ENCODE measurements at places on chromosomes 12 and 14.

GRCh38 chr14:96129128-96129736 is 75.4 kb upstream of the BDKRB2 start:
- DNase-seq, result no peak

DNA sequence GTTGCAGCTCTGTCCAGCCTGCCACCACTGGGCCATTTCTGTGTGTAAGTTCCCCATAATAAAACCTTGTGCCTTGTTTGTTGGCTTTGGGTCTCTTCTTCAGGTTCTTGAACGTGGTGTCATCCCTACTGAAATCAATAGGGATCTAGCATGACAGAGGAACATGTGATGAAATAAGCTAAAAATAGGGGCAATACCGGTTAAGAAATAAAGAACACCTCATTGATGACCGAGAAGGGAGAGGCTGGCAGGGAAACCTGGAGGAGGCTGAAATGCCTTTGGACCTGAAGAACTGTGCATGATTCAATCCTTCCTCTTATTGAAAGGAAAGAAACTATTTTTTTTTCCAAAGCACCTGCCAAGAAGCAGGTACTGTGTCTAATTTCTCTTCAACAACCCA is 172.3 kb downstream of the PPM1H start:
- DNase-seq, result no peak

DNA sequence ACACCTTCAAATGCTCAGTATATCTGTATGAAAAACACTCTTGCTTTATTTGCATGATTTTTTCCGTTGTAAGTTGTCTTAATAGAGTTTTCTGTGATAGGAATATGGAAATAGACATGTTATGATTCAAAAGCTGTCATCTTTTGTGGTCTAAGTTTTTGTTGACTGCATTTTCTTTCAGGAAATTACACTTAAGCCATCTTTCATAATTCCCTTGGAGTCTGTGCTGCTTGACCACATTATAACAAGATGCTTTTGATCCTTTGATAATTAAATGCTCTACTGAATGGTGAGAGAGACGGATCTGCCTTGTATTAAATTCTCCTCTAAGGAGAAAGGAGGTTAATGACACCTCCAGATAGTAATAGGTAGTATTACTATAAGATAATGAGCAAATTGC is 272.8 kb upstream of the DAAM1 start:
- no peak for DNase-seq

DNA sequence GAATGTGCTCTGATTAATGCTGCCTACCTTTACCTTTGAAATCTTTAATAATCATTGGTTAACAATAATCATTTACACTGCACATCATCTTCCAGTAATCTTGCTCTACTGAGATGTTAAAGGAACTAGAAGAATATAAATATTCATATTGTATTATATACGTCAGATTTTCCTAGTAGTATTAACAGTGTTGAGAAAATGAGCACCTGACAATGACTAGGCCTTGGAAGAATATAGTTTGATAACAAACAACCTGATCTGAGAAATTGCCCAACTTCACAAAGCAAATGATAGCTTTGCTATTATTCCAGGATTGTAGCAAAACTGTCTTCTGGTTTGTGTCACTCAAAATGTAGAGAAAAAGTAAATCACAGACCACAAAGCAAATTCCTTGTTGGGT is 467.1 kb downstream of the NOVA1 start:
- DNase-seq, result no peak

DNA sequence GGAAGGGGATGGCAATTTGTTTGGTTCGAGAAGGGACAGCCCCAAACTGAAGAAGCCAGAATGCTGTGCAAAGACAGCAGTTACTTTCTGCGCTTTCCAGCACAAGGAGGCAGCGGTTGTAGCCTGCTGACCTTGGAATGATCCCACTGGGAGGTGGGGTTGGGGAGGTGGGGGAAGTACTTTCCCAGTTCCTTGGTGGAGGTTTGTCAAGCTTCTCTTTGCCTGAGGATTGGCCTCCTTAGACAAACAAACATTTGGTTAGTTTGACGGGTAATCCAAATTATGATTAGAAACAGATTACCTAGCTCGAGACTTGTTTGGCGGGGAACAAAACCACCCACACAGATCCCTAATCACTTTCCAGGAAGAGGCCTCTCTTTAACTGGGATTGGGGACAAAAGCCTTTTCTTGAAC is 79.1 kb upstream of the EGLN3 start:
- no peak for DNase-seq

DNA sequence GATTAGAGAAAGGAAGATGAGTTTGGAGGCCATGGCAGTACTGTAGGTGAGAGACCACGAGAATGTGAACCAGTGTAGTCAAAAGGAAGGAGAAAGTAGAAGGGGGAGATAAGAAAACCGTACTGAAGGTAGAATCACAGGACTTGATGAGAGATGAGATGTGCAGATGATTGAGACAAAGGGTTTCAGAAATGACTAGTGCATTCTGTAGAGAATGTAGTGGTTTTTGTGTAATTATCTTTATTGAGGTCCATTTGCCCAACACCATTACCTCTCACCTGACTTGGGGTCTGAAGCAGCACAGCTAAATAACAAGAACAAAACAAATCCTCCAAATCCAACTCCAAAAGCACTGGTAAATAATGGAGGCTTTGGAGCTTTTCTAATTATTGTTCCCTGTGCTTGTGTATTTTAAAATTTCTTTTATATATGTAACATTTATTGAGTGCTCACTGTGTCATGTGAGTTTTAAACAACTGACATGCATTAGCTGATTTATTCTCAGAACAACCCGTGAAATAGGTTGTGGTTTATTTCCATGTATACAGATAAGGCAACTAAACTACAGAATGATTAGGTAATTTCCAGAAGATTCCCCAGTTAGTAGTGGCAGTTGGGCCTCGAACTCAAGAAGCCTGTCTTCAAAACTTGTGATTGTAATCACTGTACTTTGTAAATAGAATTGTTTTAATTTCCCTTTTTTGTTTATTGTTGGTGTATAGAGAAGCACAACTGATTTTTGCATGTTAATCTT is 390.0 kb downstream of the AEBP2 start:
- no peak for DNase-seq

- no peak for DNase-seq
Measured at GRCh38 chr12:28569698-28570411, 379.6 kb downstream of the CCDC91 start.

DNA sequence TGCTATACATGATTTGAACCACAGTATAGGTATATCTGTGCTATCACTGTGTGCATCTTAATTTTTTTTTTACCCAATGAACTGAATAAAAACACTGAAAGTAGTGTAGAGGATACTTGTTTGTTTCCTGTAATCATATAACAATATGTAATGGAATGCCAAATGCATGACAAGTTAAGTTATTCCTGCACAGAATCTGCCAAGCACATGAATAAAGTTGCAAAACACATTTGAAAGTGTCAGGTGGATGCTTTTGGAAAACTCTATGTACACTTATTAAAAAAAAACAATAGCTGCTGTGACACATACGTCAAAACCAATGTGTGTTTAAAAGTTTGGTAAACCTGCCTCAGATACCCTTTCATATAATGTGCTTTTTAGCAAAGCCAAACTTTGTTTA is 1638.1 kb upstream of the SEL1L start:
- DNase-seq, result no peak

DNA sequence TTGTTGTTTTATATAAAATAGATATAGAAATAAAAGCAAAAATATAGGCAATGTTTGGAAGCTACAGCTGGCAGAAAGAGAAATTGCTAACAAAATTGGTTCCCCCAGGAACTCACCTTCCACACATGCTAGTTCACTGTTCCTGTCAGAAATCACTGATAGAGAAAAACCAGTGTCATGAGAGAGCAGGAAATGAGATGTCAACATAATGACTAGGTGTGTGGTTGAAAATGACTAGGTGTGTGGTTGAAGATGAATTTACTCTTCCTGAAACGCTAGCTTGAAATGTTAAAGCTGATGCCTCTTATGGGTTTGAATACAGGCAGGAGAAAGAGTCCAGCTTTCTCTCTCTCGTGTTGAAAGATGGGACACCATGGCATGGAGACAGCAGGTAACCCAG is 216.3 kb downstream of the C12orf42 start:
- no peak for DNase-seq

- DNase-seq, result no peak
Measured at GRCh38 chr14:22336031-22336430, 253.0 kb downstream of the DAD1 start.

DNA sequence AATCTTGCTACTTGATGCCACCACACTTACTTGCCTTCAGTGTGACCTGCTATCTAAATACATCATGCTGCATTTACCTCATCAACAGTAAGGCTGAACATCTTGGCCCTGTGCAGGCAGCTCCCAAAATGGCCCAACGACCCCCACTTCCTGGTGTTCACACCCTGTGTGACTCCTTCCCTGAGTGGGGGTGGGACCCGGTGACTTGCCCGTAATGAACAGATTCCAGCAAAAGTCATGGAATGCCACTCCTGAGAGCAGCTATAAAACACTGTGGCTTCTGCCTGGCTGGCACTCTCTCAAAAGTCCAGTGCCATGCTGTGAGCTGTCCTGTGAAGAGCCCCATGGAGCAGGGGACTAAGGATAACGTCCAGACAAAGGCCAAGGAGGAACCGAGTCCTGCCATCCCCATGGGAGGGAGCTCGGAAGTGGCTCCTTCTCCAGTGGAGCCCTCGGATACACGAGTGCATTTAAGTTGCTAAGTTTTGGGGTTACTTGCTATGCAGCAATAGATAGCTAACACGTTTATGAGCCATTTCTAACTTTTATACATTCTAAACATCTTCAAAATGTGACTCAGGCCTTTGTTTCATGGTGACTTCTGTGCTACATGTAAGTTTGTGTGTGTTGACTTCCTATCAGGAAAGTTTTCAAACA is 33.0 kb downstream of the P2RX2 start:
- no peak for DNase-seq

DNA sequence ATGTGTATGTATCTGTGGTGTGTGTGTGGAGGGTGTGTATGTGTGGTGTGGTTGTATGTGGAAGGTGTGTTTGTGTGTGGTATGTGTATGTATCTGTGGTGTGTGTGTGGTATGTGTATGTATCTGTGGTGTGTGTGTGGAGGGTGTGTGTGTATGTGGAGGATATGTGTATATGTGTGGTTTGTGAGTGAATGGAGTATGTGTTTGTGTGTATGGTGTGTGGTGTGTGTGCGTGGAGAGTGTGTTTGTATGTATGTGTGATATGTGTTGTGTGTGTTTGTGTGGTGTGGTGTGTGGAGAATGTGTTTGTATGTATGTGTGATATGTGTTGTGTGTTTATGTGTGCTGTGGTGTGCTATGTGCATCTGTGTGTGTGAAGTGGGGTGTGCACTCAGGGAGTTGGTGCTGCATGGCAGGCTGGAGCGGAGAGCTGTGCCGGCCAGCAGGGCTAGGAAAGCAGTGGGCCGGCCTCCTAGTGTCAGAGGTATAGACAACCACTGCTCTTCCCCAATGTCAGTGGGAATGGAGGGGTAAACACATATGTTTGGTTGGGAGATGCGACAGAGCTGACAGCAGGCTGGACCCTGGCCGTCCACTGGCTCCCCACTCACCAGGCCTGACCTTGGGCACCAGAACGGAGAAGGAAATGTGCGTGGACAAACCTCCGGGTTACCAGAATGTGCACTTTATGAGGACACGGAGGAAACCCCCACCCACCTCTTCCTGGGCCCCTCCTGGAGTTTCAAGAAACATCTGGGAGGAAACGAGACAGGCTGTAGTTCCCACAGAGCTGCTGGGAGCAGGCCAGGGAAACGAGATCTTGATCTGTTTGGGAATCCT is 60.7 kb downstream of the CLMN start:
- DNase-seq, result no peak

- no peak for DNase-seq
Measured at GRCh38 chr14:101635749-101636560, 74.7 kb downstream of the DIO3 start.

GRCh38 chr12:77575376-77575919 is 255.2 kb upstream of the NAV3 start:
- DNase-seq, result no peak

- no peak for DNase-seq
Measured at GRCh38 chr12:9719790-9720189, 13.1 kb downstream of the CLECL1 start.

DNA sequence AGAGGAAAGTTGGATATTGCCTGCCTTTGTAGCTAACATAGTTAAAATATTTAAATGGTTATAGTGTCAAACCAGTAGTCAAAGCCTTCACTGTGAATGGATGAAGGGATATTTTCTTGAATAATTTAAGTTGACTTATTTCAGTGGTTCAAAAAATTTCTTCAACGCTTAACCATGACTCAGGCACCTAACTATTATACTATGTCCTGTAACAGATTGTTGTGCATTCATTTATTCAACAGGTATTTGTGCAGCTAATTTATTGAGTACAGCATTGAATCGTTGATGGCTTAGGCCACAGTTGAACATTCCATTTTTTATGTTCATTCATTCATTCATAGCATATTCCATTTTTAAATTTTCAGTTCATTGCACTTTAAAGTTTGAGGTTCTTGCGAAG is 9.2 kb downstream of the HIF1A start:
- no peak for DNase-seq

DNA sequence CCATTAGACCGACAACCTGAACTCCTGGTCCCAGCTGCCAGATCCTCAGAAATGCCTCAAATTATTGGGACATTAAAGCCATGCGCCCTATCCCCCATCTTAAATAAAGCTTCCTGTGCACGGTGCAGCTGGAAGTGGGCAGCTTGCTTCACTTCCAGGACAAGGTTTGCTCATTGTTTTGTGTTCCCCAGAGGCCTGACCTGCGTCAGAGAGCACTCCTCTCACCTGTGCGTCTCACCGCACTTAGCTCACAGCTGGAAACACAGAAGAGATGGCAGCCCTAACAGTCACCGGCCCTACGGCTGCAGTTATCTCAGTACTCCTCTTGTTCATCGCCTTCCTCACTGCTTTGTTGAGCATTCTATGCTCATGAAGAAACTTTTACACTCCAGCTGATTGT is 135.5 kb downstream of the ANO2 start:
- DNase-seq, result no peak

- DNase-seq, result no peak
Measured at GRCh38 chr12:108678104-108678730, 44.5 kb upstream of the SELPLG start.

- no peak for DNase-seq
Measured at GRCh38 chr14:55353686-55354467, 57.8 kb downstream of the ATG14 start.
